CD4-positive, alpha-beta T cell treated with Interleukin-15 for 1 hour (primary cell): ENCODE measurements at places on chromosomes 16 and 17.

DNA sequence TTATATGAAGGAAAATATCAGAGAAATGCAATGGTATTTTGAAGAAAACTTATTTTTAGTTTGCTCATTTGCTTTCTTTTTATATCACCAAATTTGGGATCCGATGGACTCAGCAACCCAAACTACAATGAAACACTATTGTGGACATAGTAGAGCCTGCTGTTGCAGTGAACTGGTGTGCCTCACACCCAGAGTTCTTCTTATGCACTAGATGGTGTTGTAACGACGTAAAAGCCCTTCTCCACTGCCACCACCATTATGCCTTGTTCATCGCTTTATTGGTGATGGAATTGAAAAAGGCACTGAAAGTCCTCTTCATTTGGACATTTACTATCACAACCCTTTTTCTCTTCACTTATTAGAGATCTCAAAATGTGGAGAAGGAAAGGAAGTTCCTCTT is 381.3 kb downstream of the CDH8 start:
- no peak for DNase-seq

- peak; percentile 19 for DNase-seq
Measured at GRCh38 chr17:43645765-43646481, 15.8 kb downstream of the MEOX1 start.

DNA sequence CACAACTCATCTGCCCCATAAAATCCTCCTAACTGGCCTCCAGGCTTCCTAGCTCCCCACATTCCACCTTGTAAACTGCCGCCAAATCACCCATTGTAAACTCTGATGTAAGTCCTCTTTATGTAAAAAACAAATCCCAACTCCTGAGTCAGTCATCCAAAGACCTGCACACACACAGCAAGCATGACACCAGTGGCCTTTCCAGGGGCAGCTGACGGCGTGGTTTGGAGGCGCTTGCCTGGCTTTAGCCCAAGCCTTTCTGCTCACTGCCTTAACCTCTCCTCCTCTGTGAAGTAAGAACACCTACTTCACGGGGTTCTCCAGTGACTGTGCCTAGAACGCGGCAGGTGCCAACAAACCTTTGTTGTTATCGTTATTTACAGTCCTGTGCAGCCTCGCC is 14.0 kb downstream of the UBE2O start:
- DNase-seq: no peak

DNA sequence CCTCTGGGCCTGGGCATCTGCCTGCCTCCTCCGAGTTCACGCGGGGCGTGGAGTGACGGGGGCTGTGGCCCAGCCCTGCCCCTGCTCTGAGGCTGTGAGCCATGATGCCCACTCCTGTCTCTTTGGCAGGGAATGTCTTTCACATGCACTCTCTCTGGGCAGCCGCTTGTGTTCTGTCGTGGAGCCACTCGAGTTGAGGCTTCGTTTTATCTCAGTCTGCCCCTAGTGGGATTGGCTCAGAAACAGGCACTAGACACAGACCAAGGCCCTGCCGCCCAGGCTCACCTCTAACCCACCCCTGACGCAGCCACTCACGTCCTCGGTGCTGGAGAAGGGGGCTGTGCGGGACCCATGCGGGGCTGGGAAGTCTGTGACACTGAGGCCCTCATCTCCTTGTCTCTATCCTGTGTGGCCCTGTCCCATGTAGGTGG is 67.5 kb upstream of the KCTD5 start:
- no peak for DNase-seq

DNA sequence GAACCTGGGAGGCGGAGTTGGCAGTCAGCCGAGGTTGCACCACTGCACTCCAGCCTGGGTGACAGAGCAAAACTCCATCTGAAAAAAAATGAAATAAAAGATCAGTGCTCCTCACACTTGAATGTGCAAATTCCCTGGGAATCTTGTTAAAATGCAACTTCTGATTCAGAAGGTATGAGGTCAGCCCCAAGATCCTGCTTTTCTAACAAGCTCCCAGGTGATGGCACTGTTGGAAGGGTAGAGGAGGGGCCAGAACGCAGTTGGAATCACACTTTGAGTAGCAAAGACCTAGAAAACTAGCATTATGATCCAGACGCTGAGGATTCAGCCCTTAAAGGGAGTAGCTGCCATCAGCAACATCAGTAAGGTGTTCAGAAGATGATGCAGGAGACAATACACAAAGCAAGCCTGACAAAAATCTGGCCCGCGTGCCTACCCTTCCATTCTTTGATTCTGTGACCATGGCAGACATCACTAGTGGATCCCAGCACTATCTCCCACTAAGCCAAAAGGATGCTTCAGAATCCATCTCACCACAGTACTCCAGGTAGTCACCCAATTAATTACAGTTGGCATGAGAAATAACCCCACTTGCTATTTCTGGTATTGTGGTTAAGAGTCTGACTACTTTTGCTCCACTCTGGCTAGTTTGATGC is 33.1 kb upstream of the MEIOC start:
- no peak for DNase-seq

GRCh38 chr17:3510090-3510489 is 34.3 kb downstream of the ASPA start:
- no peak for DNase-seq

GRCh38 chr16:14539156-14539555 is 90.9 kb downstream of the PARN start:
- DNase-seq: no peak

DNA sequence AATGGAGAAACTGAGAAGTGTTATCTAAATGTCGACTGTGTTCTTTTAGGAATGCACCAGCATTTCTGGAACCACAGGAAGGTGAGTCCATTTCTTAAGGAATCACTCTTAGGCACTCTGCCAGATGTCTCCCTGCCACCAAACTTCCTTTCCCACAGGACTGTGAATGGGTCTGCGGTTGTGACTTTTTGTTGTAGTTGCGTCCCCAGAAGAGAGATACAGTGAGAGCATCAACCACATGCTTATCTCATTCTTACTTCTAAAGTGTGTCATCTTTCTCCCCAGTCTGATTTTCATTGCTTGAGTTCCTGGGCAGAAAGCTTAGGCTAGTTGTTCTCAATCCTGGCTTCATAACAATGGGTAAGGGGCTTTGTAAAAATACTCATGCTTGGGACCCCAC is 13.4 kb downstream of the ITPRIPL2 start:
- no peak for DNase-seq

DNA sequence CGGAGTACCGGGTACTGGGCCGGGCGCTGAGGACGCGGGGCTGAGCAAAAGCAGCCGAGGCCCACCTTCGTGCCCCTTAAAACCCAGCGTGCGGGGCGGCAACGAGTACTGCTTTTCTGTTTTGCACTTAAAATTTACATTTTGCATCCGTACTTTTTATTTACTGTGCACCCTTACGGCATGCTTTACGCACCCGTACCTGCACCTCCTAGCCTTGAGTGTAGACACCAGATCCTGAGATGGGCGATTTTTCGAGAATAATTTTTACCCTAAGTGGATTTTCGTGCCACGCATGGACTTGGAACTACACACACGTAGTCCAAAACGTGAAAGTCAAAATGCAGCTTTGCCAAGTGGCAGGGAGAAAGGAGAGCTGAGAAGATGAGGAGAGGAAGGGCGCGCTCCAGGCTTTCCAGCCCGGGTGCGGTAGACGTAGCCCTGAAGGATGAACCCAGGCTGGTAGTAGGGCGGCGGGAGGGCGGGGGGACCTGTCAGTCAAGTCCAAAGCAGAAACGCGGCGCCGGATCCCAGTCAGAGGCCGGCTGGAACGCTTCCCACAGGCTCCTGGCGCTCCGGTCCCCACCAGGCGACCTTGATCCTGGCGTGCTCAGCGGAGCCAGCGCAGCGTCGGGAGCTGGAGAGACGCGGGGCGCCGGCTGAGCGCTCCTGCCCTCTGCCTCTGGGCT is 1.2 kb upstream of the CBLN1 start:
- DNase-seq: no peak

DNA sequence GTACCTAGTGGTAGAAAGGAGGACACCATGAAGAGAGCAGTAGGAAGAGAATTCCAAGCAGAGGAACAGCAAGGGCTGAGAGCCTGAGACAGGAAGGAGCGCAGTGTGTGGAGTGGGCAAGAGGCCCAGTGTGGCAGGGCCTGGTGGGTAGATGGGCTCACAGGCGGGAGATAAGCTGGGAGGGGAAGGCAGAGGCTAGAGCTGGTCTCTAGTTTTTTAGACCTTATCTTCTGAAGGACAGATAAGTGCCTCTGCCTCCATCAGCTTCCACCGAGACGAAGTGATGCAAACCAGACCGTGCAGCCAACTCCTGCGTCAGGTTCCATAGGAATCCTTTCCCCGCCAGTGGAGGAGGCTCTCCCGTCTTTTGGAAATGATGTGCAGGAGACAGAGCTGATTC is 33.6 kb downstream of the CDH1 start:
- DNase-seq: no peak

DNA sequence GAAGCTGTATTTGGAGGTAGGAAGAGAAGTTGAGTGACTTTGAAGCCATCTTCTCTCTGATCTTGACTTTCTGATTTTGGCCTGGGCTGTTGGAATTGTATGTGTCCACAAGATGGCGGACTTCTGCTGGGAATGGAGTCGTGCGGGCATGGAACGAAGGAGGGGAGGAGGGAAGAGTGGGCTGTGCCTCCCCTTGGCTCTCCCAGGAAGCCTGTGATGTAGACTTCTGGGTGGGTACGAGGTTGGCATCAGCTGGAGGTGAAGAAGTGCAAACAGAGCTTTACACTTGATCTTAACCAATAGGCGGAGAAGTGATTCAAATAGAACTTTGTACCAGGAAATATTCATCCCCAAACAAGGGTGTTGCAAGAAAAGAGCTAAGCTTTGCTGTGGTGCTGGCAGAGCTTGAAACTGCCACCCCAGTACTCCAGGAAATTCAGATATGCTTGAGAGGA is 7.4 kb upstream of the TMEM220 start:
- DNase-seq: no peak

DNA sequence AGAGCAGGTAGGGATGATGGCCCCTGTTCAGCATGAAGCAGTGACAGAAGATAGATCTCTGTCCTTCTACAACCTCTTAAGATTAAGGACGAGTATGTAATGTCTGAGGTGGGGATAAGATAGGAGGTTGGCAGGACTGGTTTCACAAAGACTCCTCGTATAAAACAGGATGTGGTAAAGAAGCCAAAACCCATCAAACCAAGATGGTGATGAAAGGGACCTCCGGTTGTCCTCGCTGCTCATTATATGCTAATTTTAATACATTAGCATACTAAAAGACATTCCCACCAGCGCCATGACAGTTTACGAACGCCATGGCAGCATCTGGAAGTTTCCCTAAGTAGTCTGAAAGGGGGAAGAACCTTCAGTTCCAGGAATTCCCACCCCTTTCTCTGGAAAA is 27.3 kb downstream of the MIS12 start:
- DNase-seq: no peak

DNA sequence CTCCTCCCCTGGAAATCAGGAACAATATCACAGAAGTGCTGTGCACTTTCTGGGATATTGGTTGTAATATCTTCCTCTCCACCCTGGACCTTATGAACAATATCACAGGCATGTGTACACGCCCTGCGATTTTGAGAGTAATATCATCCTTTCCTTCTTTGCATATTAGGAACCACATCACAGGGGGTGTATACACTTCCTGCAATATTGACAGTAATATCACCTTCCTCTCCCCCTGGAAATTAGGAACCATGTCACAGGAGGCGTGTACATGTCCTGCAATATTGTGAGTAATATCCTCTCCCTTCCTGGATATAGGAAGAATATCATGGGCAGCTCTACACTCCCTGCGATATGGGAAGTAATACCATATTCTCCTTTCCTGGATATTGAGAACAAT is 14.2 kb upstream of the TEKT5 start:
- DNase-seq: no peak

GRCh38 chr17:32976131-32976530 is 15.5 kb upstream of the SPACA3 start:
- no peak for DNase-seq

- no peak for DNase-seq
Measured at GRCh38 chr16:57093666-57094564, 1.5 kb downstream of the CPNE2 start.

DNA sequence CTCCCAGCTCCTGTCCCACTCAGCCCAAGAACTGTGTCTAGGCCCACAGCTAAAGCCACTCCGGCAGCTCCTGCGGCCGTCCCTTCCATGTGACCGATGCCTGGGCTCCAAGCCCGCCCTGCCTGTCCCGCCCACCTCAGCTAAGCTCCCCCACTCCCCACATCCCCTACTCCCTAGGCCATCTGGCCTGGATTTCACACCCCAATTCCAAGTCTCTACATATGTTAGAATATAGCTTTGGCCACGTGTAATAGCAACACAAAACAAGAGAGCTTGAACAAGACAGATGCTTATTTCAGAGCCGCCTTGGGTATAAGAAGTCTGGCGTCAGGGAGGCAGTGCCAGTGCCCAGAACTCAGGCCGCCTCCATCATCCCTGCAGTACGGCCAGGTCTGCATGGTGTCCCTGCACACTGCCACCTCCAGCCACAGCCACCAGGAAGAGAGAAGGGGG is 30.0 kb upstream of the USP22 start:
- DNase-seq: no peak

GRCh38 chr17:29327412-29327811 is 33.5 kb upstream of the NUFIP2 start:
- no peak for DNase-seq

DNA sequence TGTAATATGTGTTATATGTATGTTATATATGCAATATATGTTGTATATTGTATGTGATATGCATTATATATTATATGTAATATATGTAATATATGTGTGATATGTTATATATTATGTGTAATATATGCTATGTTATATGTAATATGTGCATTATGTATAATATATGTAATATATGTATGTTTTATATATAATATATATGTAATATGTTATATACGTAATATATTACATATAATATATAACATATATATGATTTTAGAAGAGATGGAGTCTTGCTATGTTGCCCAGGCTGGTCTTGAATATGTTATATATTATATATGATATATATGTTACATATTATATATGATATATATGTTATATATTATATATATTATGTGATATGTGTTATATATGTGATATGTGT is 65.5 kb upstream of the DNAH17 start:
- DNase-seq: no peak

- DNase-seq: no peak
Measured at GRCh38 chr17:10178506-10178991, 19.9 kb downstream of the GAS7 start.

- no peak for DNase-seq
Measured at GRCh38 chr17:44084131-44084538, 13.6 kb downstream of the G6PC3 start.

- DNase-seq: no peak
Measured at GRCh38 chr16:70496513-70496912, 26.8 kb downstream of the COG4 start.

DNA sequence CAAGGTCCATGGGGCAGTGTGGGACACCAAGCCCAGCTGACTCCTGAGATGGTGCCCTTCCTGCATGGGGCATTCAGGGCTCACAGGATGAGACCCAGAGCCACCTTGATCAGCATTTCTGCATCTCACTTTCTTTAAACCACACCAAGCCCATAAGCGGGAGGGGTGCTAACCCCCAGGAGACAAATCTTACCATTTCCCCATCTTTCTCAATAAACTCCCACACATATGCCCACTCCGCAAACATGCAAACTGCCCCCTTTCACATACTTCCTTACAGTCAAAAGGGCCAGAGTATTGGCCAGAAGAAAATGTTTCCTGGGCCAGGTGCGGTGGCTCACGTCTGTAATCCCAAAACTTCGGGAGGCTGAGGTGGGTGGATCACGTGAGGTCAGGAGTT is 3.7 kb upstream of the SLC39A11 start:
- DNase-seq: no peak
